Activated CD4-positive, alpha-beta T cell treated with anti-CD3 and anti-CD28 coated beads for 48 hours (primary cell): ENCODE measurements at places on chromosomes 2 and 18.

DNA sequence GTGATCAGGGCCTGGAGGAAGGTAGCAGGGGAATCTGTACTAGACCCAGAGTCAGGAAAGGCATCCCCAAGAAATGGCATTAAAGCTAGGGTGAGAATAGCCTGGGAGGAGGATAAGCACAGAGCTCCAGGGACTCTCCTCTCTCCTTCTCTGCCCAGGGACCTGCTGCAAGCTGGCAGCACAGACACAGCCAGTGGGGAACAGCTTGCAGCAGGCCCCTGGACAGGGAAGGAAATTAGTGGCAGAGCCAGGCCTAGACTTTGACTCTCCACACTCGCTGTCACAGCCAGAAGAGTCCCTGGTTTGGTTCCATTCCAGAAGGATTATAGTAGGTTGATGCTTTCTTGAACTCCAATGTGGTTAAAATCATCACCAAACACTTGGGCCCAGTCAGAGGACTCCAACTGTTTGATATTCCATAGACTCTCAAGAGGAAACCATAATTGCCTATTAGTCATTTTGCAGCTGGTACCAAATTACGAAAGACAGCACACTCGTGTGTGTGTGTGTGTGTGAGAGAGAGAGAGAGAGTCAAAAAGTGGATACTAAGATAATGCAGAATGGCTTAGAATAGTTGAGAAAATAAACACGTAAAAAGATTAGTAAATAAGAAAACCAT, 95.5 kb upstream of the ATP8B1 start:
- no peak for DNase-seq

DNA sequence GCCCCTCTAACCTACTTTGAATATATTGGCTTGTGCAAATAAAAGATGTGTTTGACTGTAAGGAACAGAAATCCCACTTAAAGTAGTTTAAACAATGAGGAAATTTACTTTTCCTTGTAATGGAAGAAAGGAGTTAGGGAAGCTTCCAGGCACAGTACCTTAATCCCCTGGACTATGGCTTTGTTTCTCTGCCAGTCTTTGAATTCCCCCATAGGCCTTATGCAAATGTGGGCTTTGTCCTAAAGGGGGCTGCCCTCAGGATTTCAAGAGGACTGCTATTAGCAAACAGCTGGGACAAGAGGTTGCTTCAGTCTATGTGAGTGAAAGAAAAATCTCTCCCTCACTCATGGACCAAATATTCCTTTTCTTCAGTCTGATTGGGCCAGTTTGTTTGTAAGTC, 255.1 kb upstream of the THSD7B start:
- DNase-seq = no peak

- no peak for DNase-seq
Observed at GRCh38 chr18:70288171-70288850, 534 bp upstream of the SOCS6 start.

- no peak for DNase-seq
Observed at GRCh38 chr2:73899801-73900336, 7.1 kb downstream of the ACTG2 start.

GRCh38 chr2:165627470-165627869, 158.0 kb downstream of the CSRNP3 start:
- DNase-seq = no peak

DNA sequence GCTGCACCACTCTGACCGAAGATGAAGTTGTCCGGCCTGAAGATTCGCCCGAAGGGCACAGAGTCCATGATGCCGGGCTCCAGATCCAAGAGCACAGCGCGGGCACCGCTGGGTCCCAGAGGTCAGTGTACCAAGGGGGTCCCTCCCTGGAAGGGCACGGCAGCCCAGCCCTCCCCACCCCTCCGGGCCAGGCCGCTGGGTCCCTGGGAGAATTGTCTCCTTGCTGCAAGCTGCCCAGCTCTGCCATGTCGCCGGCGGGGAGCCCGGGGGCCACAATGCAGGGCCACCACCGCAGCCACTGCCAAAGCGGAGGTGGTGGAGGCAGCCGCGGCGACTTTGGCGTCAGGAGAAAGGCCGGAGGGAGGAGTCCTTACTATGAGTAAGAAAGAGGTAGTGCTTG, 189.5 kb upstream of the CYRIA start:
- no peak for DNase-seq

DNA sequence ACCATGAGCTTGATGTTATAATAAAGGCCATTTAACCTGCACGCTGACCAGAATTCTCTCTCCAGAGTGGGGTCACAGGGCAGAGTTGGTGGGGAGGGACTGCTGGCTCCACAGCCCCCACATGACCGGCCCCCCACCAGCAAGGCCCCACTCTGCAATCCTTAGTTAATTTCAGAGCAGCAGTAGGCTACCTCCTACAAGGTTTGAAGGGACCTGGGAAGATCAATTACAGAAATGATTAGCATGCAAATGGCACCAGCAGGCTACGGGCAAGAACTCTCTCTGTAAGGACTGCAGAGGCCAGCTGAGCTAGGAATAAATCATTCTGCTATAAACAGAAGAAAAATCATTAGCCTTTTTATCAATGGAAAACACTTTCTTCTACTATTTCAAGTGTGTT, 135.3 kb downstream of the C1D start:
- no peak for DNase-seq

DNA sequence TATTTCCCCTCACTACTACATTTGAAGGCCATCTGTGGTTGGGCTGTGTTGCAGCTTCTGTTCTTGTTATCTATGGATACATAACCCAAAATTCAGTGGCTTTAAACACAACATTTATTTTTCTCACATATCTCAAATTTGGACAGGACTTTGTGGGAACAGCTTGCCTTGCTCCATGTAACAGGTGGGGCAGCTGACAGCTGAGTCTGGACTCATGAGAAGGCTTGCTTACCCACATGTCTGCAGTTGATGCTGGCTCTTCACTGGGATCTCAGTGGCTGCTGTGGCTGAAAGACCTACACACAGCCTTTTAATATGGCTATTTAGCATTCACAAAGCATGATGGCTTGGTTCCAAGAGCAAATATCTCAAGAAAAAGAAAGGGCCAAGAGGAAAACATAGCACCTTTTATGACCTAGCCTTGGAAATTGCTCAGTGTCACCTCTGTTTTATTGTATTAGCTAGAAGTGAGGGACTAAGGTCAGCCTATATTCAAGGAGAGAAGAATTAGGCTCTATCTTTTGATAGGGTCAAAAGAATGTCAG, 296.8 kb upstream of the ZNF521 start:
- DNase-seq = no peak

- DNase-seq = peak; percentile 23
Observed at GRCh38 chr18:12840382-12840781, 43.7 kb downstream of the PTPN2 start.

DNA sequence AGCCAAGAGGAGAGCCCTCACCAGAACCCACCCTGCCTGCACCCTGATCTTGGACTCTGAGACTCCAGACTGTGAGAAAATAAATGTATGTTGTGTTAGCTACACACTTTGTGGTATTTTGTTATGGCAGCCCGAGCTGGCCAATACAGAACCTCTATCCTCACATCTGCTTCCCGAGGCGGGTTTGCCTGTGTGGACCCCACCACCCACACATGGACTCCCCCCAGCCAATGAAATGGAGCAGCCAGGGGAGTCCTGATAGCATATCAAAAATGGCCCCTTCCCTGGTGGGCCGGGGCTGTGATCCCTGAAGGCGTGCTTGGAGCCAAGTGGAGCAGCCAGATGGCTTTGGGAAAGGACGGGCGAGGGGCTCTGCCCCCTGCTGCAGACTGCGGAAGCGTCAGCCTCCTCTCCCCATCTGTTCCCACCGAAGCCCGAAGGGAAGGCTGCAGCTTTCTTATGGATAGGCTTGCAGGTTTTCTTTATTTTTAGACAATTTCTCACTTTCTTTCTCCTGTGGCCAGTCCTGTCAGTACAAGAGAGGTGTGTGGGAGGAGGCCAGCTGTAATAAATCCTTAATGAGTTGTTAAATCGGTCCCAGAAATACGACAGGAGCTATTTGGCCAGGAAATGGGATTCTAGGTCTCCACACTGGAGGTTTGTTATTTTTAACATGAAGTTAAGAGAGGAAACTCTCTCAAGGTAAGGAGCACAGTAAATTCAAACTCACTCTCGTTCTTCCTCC, 34.4 kb downstream of the TEX51 start:
- no peak for DNase-seq

DNA sequence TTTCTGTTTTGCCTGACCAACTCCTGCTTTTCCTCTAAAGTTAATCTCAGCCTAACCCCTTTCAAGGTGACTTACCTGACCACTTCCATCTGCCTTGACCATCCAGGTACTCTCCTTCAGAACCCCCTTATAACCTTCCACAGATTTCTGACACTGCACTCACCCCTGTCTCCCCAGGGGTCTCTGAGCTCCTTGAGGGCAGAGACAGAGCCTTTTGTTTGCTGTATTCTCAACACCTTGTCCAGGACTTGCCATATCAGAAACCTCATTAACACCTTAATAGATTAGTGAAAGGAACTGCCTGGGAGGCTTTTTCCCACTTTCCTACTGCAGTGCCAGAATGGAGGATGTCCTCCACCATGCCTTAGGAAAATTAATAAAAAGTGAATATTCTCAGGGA, 119.7 kb upstream of the SERPINE2 start:
- no peak for DNase-seq

- DNase-seq = no peak
Observed at GRCh38 chr2:78355967-78356366, 669.5 kb upstream of the REG3G start.

DNA sequence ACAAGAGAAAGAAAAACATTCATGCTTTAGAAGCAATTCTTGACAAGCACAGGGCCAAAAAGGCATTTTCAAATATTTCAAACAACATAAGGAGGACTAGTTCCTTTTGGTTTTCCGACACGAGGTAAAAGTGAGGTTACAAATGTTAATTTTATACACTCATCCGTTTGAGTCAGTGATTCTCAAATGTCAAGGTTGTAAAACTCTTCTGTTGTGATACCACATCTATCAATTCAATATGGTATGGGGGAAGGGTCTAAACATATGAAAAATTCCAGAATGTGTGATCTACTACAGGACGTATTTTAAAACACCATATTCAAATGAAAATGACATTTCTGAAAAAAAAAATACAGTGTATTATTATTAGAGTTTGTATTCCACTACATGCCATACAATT, 52.7 kb downstream of the TGIF1 start:
- DNase-seq = no peak

DNA sequence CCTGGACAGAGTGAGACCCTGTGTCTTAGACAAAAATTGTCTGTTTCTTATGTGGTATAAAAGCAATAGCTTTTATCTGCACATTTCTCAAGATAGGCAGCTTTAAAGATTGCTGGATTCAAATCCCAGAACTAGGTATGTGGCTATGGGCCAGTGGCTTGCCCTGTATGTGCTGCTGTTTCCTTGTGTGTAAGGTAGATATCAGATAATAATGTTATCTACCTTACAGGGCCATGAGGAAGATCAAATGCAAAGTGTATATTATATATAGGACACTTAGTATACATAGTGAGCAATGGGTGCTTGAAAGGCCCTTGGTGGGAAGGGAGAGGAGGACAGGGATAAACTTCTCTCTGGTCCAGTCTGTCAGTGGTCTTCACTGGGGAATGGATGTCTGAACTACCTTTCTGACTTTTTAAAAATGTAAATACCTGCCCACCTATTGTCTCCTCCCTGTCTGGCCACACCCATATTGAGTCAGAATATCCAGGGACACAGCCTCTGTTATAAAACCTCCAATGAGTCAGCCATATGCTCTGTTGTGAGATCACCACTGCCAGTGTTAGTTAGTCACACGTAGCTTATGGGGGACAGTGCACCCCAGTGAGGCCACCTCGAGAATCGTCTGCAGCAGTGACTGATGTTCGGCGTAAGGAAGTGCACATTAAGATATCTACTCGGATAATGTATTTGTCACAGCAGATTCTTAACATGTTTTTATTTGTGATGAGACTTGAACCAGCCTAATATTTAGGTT, 383.4 kb downstream of the PTPRM start:
- DNase-seq = peak; percentile 16

GRCh38 chr2:178805457-178805856, 1.8 kb downstream of the TTN start:
- no peak for DNase-seq

DNA sequence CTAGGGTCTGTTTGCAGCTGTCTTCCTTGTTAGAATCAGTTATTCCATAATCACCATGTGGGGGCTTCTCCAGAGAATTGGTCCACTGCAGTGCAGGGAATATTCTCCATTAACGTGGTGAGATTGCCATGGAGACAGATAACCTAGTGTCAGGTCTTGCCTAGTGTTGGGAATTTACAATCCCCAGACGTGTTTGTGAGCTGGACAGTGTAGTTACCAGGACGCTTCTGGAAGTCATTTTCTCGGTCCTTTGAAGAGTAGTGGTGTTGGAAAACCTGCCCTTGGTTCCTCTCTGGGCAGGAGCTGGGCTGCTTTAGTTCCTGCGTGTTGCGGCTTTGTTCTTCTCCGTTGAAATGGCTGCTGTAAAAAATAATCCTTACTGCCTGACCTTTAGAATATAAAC, 68.8 kb upstream of the LYPD6B start:
- no peak for DNase-seq

GRCh38 chr2:153872311-153873051, 759 bp downstream of the GALNT13 start:
- peak; percentile 1 for DNase-seq

GRCh38 chr2:79860228-79861058, 347.6 kb downstream of the CTNNA2 start:
- no peak for DNase-seq

DNA sequence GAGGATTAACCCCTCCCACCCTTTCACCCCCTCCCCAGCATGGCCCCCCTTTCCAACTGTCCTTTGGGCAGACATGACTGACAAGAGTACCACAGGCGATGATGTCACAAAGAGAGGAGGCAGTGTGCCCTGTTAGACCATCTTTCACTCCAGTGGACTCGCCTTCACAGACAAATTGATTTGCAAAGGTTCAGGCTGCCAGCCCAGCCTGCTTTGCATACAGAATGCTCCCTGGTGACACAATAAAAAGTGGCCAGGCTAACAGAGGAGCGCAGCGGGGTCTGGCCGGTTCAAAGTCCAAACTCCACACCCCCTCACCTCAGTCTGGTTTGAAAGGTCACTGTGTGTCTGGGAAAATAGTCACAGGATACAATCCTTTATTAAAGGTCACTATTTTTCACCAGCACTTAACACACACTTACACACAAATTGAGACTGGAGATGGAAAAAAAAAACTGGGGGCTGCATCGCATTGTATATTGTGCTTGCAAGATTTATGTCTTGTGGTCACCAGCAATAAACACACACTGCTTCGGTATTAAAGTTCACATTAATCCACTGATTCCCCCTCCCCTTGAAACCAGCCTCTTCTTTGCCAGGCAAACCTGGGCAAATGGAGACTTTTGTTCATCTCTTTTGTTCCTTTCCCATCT, 236.9 kb downstream of the BCL11A start:
- no peak for DNase-seq

DNA sequence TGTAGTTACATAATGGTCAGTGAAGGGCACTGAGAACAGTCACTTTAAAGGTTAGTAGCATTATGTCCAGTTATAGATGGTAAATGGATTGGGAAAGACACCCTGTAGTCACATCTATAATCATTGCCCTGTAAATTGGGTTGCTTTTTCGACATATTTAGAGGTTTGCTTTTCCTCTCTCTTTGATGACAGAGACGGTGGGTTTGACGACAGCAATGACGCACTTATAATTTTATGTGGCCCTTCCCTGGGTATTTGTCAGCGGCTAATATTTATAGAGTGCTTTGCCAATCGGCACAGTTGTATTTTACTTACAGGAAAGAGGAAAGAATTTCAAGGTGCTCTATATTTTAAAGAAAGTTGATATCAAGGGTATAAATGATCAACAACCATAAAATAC, 2.8 kb downstream of the CPS1 start:
- no peak for DNase-seq
